Endodermal cell (in vitro differentiated cells): ENCODE measurements at places on chromosomes 11 and 22. TPM values are rescaled to one million over a fixed set of nuclear protein-coding genes. Genes with fewer than 3 reads are reported as not detected.

The OR10D3 gene
- total RNA-seq: 0.23 and 0.37 TPM in 2 replicates

The MMP12 gene
- not detected in 3 replicates for total RNA-seq

The OR2AG1 gene
- total RNA-seq: not detected in 2 replicates

The FOLR2 gene
- total RNA-seq: not detected in 3 replicates

DNA sequence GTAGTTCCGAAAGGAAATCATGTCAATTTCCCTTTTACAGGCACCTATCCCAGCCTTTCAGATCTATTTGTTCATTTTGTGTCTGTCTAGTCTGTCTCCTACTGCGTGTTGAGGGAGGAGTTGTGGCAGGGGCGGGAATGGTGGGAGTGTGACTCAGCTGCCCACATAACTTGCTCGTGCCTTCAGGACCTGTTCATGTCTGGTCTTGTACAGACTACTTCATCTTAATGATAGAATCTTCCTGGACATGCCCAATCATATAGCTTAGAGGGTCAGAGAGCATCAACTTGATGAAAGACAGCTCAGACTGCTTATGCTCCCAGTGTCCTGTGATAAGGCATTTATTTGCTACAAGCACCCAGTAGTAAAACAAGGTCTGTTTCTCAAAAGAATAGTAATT, 61.0 kb upstream of the BIRC3 start:
- peaks cover 42% of the 10 kb centered on the region for H3K27me3 ChIP-seq
- no peaks in the 10 kb centered on the region for H3K36me3 ChIP-seq
- no peak overlapping the region for H3K4me3 ChIP-seq
- no peak overlapping the region for H3K27ac ChIP-seq

DNA sequence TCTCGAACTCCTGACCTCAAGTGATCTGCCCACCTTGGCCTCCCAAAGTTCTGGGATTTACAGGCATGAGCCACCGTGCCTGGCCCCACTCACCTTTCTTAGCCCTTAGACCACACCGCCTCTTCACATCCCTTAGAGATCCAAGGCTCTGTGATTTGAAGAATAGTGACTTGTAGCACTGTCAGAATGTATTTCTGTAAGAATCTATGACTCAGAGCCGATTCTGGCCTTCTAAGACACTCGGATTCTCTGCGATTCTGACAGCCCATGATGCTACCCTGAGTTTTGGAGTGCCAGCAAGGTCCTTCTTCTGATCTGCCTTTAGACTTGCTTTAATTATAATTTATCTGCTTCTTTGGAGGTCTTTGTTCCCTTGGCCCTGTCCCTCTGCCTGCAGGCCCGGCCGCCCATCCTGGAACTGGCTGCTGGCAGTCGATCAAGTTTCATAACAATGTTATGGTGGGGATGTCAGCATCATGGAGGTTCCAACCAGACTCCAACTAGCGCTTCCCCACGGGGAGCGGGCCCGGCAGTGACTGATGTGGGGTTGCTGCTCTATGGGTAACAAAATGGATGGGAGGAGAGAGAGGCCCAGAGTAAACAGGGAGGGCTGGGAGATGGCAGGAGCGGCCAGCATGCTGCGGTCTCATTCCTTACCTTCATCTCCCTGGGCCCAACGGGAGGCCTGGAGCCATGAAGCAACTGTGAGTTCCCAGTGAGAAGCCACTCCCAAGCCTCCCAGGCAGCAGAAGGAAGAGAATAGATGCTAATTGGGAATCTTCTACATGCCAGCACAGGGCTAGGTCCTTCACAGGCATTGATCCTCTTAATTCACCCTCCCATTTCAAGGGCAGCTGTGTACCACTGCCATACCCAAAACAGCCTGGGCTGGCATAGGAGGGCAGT, 55.7 kb upstream of the RASD2 start:
- H3K27me3 ChIP-seq: peaks cover 5% of the 10 kb centered on the region
- no peaks in the 10 kb centered on the region for H3K36me3 ChIP-seq
- H3K4me1 ChIP-seq: no peaks in the 10 kb centered on the region
- no peak overlapping the region for H3K27ac ChIP-seq

DNA sequence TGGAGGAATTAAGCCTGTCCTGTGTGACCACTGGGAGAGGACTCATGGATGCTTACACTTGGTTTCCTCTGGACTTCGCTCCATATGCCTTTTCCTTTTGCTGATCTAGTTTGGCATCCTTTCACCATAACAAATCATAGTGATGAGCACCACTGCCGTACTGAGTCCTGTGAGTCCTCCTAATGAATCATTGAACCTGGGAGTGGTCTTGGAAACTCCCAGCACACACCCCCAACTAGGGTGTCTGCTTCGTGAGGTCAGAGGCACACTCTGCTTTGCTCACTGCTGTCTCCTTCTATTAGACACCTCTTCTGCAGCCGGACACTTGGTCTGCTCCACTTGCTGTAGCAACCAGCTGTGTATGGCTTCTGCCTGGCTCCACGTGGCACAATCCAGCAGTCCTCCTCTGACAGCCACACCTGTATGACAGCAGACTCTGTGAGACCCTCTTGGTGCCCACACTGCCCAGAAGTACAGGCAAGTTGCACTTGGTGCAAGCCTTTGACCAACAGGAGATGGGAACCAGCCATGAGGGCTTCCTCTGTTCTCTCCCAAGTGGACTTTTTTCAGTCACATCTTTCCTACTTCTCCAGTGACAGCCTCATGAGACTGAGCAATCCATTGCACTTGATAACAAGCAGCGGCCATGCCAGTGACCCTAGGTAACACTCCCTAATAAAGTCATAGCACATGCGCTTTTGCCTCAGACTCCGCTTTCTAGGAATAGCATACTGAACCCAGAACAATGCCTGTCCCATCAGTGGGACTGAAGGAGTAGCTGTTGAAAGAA, 65.0 kb upstream of the HMGXB4 start:
- DNase-seq: no peak
- H3K27ac ChIP-seq: no peak overlapping the region
- H3K36me3 ChIP-seq: no peaks in the 10 kb centered on the region
- no peak overlapping the region for H3K4me3 ChIP-seq
- no peaks in the 10 kb centered on the region for H3K4me1 ChIP-seq
- H3K27me3 ChIP-seq: no peaks in the 10 kb centered on the region

GRCh38 chr11:44893846-44894617, 56.7 kb downstream of the TP53I11 start:
- peaks cover 6% of the 10 kb centered on the region for H3K36me3 ChIP-seq
- peak overlapping the region; percentile 37 for H3K27ac ChIP-seq
- H3K4me1 ChIP-seq: peaks cover 18% of the 10 kb centered on the region
- H3K4me3 ChIP-seq: no peak overlapping the region

- H3K4me3 ChIP-seq: no peak overlapping the region
- peak overlapping the region; percentile 44 for H3K27ac ChIP-seq
- no peaks in the 10 kb centered on the region for H3K4me1 ChIP-seq
- H3K36me3 ChIP-seq: peaks cover 28% of the 10 kb centered on the region
- peak; percentile 37 for DNase-seq
Observed at GRCh38 chr22:21443735-21444421, 23.3 kb upstream of the TMEM191C start.

DNA sequence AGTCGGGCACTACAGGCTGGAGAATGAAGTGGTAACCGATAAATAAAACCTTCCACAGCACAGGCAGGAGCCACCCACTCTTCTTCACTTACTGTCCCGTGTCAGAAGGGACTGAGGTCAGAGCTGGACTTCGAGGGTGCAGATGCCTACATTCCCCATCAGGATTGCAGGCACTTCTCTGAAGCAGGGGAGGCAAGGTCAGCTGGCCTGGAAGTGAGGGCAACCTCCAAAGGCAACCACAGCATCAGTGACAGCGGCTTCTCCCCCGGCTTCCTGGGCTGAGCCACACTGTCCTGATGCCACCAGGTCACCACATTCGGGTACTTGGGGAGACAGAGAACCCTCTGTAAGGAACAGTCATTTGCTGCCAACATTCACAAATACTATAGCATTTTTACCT, 22.7 kb downstream of the TCIRG1 start:
- H3K36me3 ChIP-seq: peaks cover 76% of the 10 kb centered on the region
- no peak for DNase-seq
- no peak overlapping the region for H3K4me3 ChIP-seq
- no peaks in the 10 kb centered on the region for H3K27me3 ChIP-seq
- H3K27ac ChIP-seq: no peak overlapping the region
- no peaks in the 10 kb centered on the region for H3K4me1 ChIP-seq

DNA sequence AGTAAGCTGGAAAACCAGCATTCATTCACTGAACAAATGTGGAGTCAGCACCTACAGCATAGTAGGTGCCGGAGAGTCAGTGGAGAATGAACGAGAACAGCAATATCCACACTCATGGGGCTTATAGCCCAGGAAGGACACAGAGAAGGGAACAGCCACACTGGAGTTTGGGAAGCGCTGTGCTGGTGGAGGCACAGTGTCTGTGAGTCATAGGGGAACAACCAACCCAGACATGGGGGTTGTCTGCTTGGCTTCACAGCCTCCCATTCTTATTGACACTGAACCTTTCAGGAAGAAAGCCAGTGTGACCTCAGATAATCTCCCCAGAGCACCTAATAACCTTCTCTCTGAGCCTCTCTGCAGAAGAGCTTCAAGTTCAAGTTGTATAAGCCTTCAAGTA, 56.6 kb upstream of the UBASH3B start:
- no peaks in the 10 kb centered on the region for H3K4me1 ChIP-seq
- no peak overlapping the region for H3K4me3 ChIP-seq
- H3K36me3 ChIP-seq: no peaks in the 10 kb centered on the region
- H3K27me3 ChIP-seq: no peaks in the 10 kb centered on the region

GRCh38 chr22:45045208-45045607, 35.4 kb upstream of the PHF21B start:
- no peak for DNase-seq
- peaks cover 2% of the 10 kb centered on the region for H3K36me3 ChIP-seq
- peaks cover 13% of the 10 kb centered on the region for H3K4me1 ChIP-seq

GRCh38 chr11:76830639-76831327, 29.9 kb upstream of the ACER3 start:
- H3K4me1 ChIP-seq: no peaks in the 10 kb centered on the region
- DNase-seq: no peak
- H3K27ac ChIP-seq: no peak overlapping the region
- H3K4me3 ChIP-seq: no peak overlapping the region
- H3K36me3 ChIP-seq: no peaks in the 10 kb centered on the region

- no peak overlapping the region for H3K27ac ChIP-seq
- H3K36me3 ChIP-seq: no peaks in the 10 kb centered on the region
- H3K4me1 ChIP-seq: peaks cover 3% of the 10 kb centered on the region
- no peak for DNase-seq
- peaks cover 9% of the 10 kb centered on the region for H3K27me3 ChIP-seq
Observed at GRCh38 chr11:134071766-134072402, 3.0 kb downstream of the JAM3 start.

DNA sequence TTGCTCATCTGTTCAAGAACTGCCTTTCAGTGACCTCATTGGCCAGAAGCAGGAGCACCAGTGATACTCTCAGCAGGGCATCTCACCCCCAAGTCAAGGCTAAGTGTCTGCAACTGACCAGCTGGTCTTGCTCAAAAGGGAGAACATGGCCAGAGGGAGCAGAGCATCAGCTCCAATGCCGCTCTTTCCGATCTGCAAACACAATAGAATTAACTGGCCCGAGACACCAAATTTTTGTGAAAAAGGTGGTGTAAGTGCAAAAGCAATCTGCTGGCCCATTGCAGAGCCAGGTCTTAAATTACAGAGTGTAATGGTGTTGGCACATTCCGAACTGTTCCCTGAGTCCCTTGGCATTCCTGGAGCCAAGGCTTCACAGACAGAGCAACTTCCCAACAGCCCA, 97.0 kb downstream of the PKNOX2 start:
- H3K27me3 ChIP-seq: no peaks in the 10 kb centered on the region
- DNase-seq: no peak
- no peak overlapping the region for H3K4me3 ChIP-seq
- H3K36me3 ChIP-seq: no peaks in the 10 kb centered on the region

DNA sequence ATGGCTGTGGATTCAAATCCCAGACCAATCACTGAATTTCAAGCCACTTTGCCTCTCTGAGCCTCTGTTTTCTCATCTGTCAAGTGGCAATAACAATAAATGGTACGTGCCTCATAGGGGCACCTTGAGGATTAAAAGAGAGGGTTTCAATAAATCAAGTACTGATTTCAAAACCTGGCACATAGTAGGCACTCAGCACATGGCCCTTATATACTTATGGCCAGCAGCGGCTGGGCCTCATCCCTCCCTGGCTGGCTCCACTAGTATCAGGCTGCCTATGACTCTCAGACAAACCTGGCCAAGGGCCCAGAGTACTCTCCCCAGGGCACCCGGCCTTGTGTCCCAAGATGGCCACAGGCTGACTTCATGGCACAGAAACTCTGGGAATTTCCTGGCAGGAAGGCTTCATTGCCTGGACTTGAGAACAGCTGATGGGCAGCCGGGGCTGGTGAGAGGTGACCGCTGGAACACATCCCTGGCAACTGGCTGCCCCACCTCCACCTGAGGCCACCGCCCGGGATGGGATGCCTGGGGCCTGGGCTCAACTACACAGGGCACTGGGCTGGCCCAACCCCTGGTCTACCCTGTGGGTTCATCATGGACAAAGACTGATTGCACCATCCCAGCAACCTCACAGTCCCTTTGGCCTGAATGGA, 3.4 kb downstream of the FADS3 start:
- H3K4me1 ChIP-seq: no peaks in the 10 kb centered on the region
- H3K27ac ChIP-seq: no peak overlapping the region
- H3K4me3 ChIP-seq: no peak overlapping the region
- peak; percentile 45 for DNase-seq
- no peaks in the 10 kb centered on the region for H3K36me3 ChIP-seq

GRCh38 chr11:132904607-132905006, 627.7 kb downstream of the OPCML start:
- no peaks in the 10 kb centered on the region for H3K27me3 ChIP-seq
- no peaks in the 10 kb centered on the region for H3K36me3 ChIP-seq
- no peak overlapping the region for H3K4me3 ChIP-seq
- no peak for DNase-seq
- H3K4me1 ChIP-seq: no peaks in the 10 kb centered on the region

GRCh38 chr11:131692961-131693360, 322.5 kb downstream of the NTM start:
- peaks cover 3% of the 10 kb centered on the region for H3K4me1 ChIP-seq
- no peak overlapping the region for H3K4me3 ChIP-seq
- peaks cover 69% of the 10 kb centered on the region for H3K27me3 ChIP-seq
- DNase-seq: no peak
- H3K36me3 ChIP-seq: no peaks in the 10 kb centered on the region
